ENCODE measurements at places on chromosomes 16 and 17. TPM values are rescaled to one million over a fixed set of nuclear protein-coding genes. Genes with fewer than 3 reads are reported as not detected.

ATP2A1 gene
- total RNA-seq = 0.49 TPM

DNA sequence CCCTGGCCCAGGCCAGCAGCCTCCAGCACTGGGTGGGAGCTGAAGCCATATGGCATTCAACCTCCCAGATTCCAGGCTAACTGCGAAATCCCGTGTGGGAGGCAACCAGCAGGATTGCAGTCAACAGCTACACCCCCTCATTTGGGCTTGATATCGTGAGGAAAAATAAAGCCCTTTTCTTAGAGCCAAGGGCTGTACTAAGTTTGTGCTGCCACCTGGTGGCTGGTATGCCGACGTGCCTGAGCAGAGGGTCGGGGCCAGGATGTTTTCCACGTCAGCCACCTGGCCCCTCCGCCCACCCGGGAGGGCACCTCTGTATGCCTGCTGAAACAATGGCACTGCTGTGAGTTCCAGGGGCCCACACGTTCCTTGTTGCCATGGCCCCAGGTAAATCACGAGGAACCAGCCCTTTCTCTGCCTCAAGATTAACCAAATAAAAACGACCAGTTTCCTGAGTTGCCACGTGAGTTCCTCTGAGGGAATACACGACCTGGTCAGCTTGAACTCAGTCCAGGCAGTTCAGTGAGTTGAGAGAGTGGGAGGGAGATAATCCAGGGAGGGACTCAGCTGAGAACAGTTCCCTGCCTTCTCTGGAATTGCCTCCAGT, 9.0 kb downstream of the TMEM98 start:
- DNase-seq = peak; percentile 41

- no peak for DNase-seq
Observed at GRCh38 chr16:75257886-75258806, 6.7 kb upstream of the BCAR1 start.

GRCh38 chr17:63475491-63476412, 1.1 kb upstream of the ACE start:
- DNase-seq = no peak

Measured in heart right ventricle (tissue), 16 donors.